ENCODE measurements at places on chromosomes 11 and 22.

DNA sequence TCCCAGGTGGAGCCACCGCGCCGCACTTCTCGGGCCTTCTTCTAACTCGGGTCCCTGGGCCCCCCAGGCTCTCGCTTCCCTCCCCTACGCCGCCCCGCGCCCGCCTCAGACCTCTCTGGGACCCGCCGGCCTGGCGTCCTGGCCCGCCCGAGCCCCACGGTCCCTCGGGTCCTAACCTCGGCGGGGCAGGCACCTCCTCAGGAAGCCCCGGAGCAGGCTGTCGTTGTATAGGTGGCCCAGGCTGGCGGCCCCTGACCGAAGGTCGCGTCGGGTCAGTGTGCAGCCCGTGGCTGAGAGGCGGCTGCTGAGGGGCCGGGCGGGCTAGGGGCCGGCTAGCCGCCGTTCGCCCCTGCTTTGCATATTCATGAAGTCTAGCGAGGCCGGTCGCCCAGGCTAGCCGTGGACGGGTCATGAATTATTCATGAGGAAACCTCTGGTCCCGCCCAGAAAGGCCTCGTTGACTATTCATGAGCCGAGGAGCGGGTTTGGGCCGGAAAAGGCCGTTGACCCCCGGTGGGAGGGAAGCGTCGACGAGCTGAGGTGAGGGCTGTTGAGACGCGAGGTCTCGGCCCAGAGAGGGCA, at the start of gene HORMAD2:
Gene HORMAD2, plus strand, starts transcription at position 513 of the 582 bp plus-strand sequence. CDS start 13,489 bp downstream, outside the sequence.
- no peak for DNase-seq

GRCh38 chr11:116397602-116398084, 375.1 kb downstream of the BUD13 start:
- DNase-seq, result no peak

- DNase-seq, result no peak
Observed at GRCh38 chr11:119130662-119131061, 9.3 kb downstream of the HINFP start.

GRCh38 chr11:62688491-62688890, 839 bp downstream of the LRRN4CL start:
- DNase-seq, result no peak

DNA sequence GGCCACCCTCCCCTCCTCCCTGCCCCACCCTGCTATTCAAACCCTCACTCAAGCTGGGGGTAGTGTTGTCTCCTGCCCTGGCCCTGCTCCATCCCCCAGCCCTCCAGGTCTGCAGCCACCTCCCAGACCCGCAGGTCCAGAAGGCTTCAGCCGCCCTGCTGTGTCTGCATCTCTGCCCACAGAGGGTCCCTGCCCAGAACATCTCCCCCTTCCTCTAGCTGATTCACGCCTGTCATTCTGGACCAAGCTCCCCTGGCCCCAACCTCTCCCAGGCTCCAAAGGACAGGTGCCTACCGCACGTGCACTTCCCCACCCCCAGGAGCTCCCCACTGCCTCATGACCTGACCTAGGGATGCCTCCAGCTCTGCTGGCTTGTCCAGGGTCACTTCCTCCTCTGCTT, 16.0 kb upstream of the SHISAL1 start:
- no peak for DNase-seq

DNA sequence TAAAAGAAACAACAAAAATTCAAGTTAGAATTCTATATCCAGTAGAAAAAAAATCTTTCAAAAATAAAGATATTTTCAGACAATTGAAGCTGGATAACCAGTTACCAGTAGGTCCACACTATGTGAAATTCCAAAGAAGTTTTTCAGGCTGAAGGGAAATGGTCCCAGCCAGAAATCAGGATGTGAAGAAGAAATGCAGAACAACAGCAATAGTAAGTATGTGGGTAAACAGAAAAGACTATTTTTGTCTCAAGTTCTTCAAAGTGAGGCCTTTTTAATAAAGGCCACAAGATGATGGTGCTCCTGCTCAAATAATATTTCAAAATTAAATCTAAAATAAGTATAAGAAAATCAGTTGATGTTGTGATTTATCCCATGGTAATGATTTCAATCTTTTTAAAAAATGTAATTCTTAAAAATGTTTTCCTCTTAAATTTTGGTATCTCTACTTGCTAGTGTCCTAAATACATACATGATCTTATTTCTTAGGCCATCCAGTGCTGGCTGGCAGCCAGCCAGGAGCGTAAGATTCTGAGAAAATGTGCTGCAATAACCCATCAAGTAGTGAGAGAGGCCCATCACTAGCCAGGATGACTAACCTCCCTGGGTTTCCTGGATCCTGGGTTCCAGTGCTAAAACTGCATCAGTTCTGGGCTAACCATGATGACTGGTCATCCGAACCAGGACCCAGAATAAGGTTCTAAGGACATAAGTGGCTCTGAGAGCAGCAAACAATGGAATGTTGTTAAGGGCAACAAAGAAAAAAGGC, 15.6 kb upstream of the UCP3 start:
- peak; percentile 17 for DNase-seq

GRCh38 chr11:63530021-63530420, 6.6 kb upstream of the PLAAT4 start:
- DNase-seq, result no peak

- peak; percentile 47 for DNase-seq
Observed at GRCh38 chr11:16410479-16410878, 54.1 kb upstream of the SOX6 start.

GRCh38 chr11:106656646-106657045, 361.6 kb downstream of the GUCY1A2 start:
- no peak for DNase-seq

DNA sequence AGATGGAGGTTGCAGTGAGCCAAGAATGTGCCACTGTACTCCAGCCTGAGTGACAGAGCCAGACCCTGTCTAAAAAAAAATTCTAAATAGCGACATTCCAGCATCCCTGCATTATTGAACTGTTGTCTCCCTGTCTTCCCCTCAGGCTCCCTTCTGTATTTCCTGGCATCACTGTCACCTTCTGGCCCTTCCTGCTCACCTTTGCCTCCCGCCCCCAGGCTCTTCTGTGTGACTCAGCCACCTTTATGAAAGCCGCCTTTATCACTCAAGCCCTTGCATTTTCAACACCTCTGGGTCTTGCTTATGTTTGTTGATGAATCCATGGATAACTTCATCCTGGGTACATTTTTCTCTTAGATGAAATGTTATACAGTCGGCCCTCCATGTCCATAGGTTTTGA, 21.1 kb downstream of the UBASH3B start:
- DNase-seq, result no peak

DNA sequence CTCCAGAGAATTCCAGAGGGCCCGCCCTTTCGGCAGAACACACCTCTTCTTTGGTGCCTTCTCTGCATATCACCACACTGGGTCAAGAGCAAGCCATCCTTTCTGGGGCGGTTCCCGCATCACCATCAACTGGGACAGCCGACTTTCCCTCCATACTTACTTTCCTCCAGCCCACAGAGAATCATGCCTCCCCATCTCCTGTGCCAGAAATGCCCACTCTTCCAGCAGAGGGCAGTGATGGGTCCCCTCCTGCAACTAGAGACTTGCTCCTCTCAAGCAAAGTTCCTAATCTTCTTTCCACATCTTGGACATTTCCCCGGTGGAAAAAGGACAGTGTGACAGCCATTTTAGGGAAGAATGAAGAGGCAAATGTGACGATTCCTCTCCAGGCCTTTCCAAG, 157.7 kb downstream of the C11orf91 start:
- DNase-seq, result peak; percentile 37

- no peak for DNase-seq
Observed at GRCh38 chr22:36937319-36938027, 24.0 kb downstream of the CSF2RB start.

- DNase-seq, result no peak
Observed at GRCh38 chr22:37559521-37559900, 769 bp upstream of the CDC42EP1 start.

Data from ACHN (cell line).